ENCODE measurements at places on chromosomes 12 and 14.
A peak's percentile ranks its signal among the peaks of the same experiment; 100 is the strongest.

DNA sequence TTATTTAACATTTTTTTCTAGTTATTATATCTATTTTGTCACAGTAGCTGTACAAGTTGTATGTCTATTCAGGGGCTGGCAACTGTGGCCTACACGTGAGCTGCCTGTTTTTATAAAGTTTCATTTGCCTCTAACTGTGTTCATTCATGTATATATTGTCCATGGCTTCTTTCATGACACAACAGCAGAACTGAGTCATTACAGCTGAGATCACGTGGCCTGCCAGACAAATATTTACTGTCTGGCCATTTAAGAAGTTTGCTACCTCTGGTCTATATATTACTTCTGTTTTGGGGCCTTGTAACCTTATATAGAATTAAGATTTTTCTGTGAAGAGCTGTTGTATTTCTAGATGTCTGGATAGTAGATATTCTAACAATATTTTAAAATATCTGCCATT is 37.9 kb downstream of the KIAA0586 start:
- DNase-seq = no peak

DNA sequence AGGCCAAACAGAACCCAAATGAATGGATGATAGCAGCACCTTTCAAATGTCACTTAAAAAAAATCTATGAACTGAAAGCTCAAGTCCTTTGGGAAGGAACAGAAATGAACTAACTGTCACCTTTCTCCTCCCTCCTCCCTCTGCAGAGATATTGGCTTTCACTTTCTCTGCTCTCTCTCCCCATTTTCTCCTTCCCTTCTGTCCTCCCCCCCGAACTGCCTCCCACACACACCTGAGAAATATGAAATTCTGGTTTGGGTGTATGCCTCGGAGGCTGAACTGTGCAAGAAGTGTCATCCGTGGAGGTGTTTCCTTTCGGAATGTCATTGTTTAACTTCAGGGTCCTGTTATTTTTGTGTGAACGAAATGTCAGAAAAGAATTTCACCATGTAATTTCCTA is 87.8 kb downstream of the NEDD1 start:
- DNase-seq = no peak

DNA sequence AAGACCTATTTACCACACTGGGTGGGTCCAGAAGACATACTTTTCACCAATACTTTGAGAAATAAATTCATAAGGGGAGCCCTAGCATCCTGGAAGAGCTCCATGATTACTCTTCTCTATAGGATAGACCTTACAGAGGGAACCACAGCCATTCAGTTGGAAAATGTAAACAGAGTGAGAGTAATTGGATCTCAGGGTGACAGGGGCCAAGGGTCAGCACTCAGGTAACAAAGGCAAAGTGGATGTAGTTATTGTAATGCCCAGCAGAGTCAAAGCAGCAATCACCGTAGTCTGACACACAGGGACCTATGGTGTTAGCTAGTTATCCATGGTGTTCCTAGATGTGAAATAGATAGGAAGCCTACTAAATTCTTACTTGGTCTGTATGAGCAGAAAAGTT is 10.8 kb upstream of the GTF2A1 start:
- DNase-seq = no peak

DNA sequence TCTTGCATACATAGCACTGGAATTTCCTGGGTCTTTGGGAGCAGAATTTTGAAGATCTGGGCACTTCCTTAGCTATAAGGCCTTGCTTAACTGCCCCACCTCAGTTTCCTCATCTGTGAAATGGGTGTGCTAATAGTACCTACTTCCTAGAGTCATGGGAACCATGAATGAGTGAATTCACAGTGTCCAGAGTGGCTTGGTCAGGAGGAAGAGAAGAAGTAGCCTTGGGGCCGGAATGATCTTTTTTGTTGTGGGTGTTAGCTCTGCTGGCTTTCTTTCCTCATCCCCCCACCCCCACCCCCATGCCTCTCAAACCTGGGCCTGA is 2.4 kb downstream of the SH2B3 start:
- no peak for DNase-seq

DNA sequence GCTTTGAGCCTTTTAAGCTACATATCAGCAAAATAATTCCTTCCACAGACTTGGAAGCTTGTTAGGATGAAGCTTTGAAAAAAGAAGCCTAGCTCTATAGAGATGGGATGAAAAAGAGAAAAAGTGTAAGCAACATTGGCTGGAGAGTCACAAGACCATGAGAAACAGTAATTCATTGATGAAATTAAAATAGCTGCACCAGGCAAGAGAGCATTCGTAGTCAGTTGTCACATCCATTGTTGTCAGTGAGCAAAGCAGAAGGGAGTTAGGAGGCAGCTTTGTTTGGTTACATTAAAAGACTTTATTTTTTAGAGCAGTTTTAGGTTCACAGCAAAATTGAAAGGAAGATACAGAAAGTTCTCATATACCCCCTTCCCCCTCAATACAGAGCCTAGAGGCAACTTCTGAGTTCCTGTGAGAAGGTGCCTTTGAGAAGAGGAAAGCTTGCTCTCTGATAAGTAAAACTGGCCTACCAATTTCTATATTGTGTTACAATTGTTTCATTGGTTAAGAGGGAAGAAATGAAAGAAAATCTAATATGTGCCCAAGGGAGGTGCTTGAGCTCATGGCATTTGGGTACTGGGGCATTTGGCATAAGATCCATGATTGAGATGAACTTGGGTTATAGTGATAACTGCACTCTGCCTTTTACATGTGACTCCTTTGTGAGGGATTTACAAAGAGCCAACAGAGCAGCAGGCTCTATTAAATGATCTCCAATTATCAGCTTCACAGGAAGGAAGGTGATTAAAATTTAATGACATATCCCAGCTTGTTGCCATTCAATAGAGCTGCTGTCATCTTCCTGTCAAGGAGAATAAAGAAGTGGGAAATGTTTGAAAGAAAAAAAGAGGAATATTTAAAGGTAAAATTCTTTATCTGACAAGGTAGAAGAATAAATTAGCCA is 361.3 kb upstream of the TMTC1 start:
- DNase-seq = peak; percentile 34

- DNase-seq = no peak
Measured at GRCh38 chr12:108477055-108477880, 37.8 kb upstream of the FICD start.

DNA sequence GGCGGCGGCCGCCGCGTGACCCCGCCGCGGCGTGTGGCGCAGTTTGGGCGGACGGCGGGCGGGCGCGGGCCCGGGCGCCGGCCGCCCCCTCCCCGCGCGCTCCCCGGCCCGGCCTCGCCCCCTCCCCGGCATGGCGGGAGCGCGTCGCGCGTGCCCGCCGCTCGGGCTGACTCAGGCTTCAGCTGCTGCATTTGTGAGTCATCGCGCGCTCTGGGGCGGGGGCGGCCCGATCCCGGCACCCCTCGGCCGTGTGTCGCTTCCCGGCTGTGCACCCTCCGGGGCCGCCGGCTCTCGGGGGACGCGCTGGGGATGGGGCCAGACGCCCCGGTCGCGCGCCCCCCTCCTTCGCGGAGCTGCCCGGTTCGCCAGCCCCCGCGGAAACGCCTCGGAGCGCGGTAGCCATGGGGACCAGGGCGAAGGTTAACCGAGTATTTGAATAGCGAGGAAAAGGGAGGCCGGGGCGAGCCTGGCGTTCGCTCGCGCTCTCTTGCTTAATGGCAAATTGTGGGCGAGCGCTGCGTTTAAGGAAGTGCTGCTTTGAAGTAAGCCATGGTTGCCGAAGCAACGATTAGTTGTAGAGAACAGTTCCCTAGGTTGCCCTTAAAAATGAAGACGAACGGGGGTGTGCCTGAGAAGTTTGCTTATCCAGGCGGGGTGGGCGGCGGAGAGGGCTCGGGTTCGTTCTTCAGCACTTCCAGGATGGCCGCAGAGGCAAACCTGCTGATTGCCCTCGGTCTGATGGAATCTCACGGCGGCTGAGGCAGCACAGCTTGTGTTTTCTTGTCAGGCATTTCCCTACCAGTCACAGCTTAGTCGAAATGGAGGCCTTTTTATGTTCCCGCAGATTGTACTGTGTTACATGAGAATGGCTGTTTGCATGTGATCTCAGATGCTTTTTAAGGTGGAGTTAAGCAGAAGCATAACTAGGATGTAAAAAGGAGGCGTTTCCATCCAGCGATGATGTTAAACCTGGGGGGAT is 896 bp downstream of the EIF5 start:
- peak; percentile 73 for DNase-seq

DNA sequence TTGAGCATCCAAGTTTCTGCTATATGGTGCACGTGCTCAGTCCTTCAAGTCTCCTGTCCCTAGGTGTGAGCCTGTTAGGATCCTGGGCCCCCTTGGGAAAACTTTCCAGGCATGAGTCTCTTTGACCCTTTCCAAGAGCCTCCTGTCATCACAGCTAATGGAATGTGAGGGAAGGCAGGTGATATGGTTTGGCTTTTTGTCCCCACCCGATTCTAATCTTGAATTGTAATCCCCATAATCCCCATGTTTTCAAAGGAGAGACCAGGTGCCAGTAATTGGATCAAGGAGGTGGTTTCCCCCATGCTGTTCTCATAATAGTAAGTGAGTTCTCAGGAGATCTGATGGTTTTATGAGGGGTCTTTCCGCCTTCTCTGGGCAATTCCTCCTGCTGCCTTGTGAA is 265.5 kb downstream of the ATP23 start:
- DNase-seq = no peak

DNA sequence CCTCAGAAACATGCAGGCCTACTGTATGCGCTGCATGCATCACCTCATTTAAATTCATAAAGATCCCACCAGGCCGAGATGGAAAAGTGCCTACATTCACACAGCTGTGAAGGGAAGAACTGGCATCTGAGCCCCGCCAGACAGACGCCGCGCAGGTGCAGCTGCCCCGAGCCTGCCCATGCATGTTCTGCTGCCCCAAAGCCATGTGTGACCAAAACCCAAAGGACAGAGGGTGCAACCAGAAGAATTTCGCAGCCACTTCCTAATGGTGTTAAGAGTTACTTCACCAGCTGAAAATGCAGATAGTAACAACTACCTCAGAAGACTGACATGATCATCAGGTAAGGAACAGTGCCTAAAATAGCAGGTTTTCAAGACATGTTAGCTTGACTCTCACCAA is 13.5 kb upstream of the KRT8 start:
- DNase-seq = no peak

DNA sequence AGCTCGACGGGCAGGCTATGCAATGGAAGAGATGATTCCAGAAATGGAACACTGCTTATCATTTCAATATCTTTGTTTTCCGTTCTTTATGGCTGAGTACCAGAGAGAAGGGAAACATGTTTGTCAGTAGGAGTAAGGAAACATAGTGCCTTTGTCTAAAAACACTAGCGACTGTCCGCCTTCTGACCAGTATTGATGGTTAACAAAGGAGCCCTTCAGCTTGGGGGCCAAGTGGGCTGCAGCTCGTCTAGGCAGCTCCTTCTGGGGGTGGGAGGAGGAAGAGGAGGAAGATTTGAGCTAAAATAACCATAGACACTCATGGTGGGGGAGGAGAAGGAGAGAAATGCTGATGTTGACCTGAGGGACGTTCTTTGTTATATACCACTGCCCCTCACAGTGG is 15.0 kb downstream of the COQ5 start:
- no peak for DNase-seq

GRCh38 chr14:100416921-100417860 is 94.1 kb downstream of the SLC25A47 start:
- DNase-seq = peak; percentile 78

DNA sequence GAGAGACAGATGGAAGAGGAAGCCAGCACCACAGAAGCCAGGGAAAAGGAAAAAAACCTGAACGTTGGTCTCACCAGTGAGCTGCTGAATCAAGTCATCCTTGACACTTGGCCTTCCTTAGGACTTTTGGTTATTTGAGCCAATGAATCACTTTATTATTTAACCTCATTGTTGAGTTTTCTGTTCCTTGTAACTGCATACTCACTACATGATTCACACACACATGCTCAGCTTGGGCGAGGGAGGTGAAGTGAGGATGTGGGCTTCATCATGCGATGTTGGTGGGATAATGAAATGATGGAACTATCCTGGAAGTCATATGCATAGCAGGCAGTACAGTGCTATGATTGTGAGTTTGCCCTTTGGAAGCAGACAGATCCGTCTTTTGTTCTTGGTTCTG is 40.6 kb upstream of the RPH3A start:
- DNase-seq = no peak

- DNase-seq = no peak
Measured at GRCh38 chr12:41653386-41654326, 465.5 kb downstream of the PDZRN4 start.

DNA sequence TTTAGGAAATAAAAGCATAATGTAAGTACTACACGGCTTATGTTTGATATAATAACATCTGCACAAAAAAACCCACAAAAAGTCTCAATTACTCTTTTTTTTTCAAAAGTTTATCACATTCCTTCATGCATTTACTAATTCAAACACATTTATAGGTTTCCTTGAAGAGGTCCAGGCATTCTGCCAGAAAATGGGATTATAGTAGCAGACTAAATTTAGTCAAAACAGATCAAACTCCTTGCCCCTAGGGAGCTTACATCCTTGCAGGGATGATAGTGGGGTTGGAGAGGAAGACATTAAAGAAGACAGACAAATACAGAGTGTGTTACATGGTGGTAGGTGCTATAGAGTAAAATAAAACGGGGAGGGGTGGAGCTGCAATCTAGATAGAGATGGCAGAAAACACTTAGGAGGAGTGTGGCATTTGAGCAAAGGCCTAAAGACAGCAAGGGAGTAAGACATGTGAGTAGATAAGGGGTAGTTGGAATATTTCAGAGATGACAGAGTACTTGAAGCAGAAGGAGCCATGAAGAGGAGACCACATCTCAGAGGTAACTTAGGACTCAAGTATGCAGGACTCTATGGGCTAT is 266.9 kb downstream of the PPFIA2 start:
- DNase-seq = peak; percentile 13

GRCh38 chr12:66397574-66398290 is 95.4 kb downstream of the HELB start:
- peak; percentile 94 for DNase-seq

GRCh38 chr12:82886671-82887340 is 200.1 kb downstream of the TMTC2 start:
- DNase-seq = no peak

DNA sequence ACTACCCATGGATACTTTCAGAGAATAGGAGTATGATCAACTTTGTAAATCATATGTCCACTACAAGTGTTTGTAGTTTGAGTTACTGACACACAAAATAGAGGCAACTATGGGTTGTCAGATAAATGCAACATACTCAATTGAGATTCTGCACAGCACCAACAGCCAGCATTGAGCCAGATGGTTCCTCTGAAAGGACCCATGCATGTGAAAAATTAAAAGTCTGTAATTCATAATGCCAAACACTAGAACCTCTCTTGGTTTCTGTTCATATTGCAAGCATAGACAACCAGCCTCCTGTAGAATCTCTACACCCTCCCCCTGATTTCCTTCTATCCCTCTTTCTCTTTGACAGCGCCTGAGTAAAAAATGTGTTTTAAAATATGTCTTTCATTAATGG is 831.0 kb downstream of the C12orf50 start:
- peak; percentile 72 for DNase-seq
